ENCODE measurements at places on chromosomes 6 and 20. TPM values are rescaled to one million over a fixed set of nuclear protein-coding genes. Genes with fewer than 3 reads are reported as not detected.

DNA sequence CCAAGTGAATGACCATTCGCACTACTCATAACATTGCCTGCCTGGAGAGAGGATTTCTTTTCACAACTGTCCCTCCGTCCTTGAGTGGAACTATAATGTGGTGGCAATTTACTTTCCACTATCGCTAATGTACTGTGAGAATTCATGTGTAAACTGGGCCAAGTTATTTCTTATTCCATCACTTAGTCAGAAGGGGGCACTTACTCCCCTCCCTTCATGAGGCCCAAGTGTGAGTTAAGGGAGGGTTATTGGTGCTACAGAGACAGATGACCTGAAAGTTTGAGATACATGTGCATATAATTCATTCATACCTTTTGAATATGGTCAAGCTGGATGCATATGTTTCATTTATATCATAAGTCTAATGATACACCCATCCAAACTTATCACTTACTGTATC lies 65.2 kb upstream of the LOC128125822 start:
- no peaks in the 10 kb centered on the region for H3K36me3 ChIP-seq
- no peak overlapping the region for H3K27ac ChIP-seq
- no peaks in the 10 kb centered on the region for H3K4me1 ChIP-seq

- no peak overlapping the region for H3K27ac ChIP-seq
- H3K4me1 ChIP-seq: no peaks in the 10 kb centered on the region
- H3K36me3 ChIP-seq: no peaks in the 10 kb centered on the region
- no peak overlapping the region for H3K4me3 ChIP-seq
- no peak for DNase-seq
Measured at GRCh38 chr20:48242623-48243022, 457.3 kb upstream of the SULF2 start.

GRCh38 chr6:11552442-11552841 lies 14.9 kb downstream of the TMEM170B start:
- no peak for DNase-seq

GRCh38 chr6:56374841-56375369 lies 127.5 kb upstream of the COL21A1 start:
- H3K36me3 ChIP-seq: no peaks in the 10 kb centered on the region
- H3K4me1 ChIP-seq: no peaks in the 10 kb centered on the region
- no peaks in the 10 kb centered on the region for H3K27me3 ChIP-seq
- no peak for DNase-seq
- H3K4me3 ChIP-seq: no peak overlapping the region

- no peak overlapping the region for H3K4me3 ChIP-seq
- no peak for DNase-seq
- no peaks in the 10 kb centered on the region for H3K4me1 ChIP-seq
- H3K36me3 ChIP-seq: no peaks in the 10 kb centered on the region
Measured at GRCh38 chr20:38216201-38216600, 44.3 kb downstream of the KIAA1755 start.

GRCh38 chr6:144657691-144658090 lies 372.6 kb downstream of the UTRN start:
- peak overlapping the region; percentile 42 for H3K4me3 ChIP-seq
- H3K27ac ChIP-seq: no peak overlapping the region
- no peaks in the 10 kb centered on the region for H3K27me3 ChIP-seq
- H3K4me1 ChIP-seq: peaks cover 26% of the 10 kb centered on the region

DNA sequence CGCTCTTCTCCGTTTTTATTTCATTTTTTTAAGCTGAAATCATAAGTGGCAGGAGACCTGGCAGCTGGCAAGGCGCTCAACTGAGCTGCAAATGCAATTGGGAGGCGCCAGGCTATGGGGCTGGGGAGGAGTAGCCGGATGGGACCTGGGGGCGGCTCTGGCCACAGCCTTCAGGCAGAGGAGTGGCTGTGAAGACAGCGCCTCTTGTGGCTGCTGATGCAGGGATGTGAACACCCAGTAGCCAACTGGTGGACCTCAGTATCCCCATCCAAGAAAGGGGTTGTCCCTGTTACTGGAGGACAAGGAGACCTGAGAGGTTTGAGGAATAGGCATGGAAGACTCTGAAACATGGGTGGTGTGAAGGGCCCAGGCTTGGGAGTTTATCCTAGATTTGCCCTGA lies 12.6 kb downstream of the KCNK17 start:
- no peak overlapping the region for H3K27ac ChIP-seq
- H3K4me3 ChIP-seq: no peak overlapping the region
- no peaks in the 10 kb centered on the region for H3K27me3 ChIP-seq
- 0 out of 2 replicates have a peak, but pooled peaks cover 2% of the 10 kb centered on the region for H3K4me1 ChIP-seq
- DNase-seq: peak; percentile 88
- no peaks in the 10 kb centered on the region for H3K36me3 ChIP-seq

GRCh38 chr6:5672581-5673011 lies 334.1 kb downstream of the NRN1 start:
- no peak overlapping the region for H3K4me3 ChIP-seq
- peak; percentile 36 for DNase-seq
- no peak overlapping the region for H3K27ac ChIP-seq
- H3K27me3 ChIP-seq: no peaks in the 10 kb centered on the region
- no peaks in the 10 kb centered on the region for H3K36me3 ChIP-seq

GRCh38 chr6:107386340-107386739 lies 73.0 kb downstream of the PDSS2 start:
- H3K27me3 ChIP-seq: no peaks in the 10 kb centered on the region
- no peak for DNase-seq
- no peaks in the 10 kb centered on the region for H3K36me3 ChIP-seq
- no peak overlapping the region for H3K4me3 ChIP-seq
- H3K27ac ChIP-seq: no peak overlapping the region

DNA sequence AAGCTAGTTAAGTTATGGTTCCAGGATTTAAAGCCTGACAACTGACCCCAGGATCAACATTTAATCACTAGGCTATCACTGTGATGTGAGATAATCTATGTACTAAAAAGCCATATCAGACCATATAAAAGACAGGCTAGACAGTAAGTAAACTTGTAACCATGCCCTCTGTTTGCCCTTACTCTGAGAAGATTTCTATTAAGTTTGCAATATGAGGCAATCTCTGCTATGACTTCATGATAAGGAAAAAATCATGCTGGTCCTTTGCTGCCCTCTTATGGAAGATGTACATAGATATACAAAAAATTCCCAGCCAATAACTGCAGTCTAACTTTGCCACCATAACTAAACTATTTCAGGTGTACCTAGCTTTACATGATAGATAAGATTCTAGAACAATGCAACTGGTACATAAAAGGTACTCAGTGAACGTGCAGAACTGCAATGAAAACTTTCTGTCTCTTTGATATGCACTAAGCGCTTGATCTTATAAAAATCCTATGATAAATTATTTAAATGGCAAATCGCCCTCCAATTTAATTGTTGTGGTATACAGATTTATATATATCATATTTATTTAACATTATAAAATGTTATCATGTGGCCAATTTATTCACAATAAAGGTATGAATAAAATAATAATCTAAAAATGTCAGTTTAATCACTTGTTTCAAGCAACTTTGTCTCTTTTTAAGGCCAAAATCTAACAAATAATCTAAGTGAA lies 70.5 kb downstream of the FAM217A start:
- no peaks in the 10 kb centered on the region for H3K27me3 ChIP-seq
- H3K27ac ChIP-seq: no peak overlapping the region

DNA sequence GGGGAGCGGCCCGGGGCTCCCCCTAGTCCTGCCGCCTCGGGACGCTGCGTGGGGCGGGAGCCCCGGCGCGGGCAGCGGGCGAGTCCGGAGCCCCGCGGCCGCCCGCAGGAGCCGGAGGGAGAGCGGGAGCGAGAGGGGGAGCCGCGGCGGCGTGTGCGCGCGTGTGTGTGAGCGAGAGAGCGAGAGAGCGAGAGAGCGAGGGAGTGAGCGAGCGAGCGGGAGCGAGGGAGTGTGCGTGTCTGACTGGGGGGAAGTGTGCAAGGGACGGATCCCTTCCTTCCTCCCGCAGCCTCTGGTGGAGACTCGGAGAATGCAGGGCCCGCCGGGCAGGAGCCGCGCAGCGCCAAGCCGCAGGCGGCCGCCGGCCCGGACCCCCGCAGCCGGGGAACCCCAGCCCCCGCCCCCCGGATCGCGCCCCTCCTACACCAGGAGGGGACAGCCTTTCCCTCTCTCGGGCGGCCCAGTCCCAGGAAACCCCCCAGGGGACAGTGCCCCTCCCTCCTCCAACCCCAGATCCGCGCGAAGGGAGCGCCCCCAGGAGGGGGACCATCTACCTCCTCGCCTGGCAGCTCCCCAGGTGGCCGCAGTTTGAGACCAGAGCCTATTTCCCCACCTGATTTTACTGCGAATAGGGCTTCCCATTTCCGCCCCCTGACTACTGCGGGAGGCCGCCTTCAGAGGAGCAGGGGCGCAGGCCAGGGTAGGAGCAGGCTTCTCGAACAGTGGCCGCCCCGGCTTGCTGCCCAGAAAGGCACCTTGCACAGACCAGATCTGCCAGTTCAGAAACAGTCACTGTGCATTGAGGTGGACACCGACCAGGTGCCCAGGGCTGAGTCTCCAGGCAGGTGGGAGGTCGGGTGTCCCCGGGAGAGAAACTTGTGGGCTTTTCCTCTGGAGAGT lies at the start of gene CDH22:
CDH22 (minus strand) TSS at position 241 of the 900 bp plus-strand sequence. CDS start 57,204 bp downstream, outside the sequence.
- peak within 1 kb of the TSS; percentile 90 for H3K4me3 ChIP-seq
- H3K36me3 ChIP-seq: no peaks in the 10 kb centered on the region
- no peaks in the 10 kb centered on the region for H3K4me1 ChIP-seq
- H3K27me3 ChIP-seq: peaks cover 45% of the 10 kb centered on the region

GRCh38 chr20:36744243-36744642 lies 1.6 kb downstream of the NDRG3 start:
- H3K27ac ChIP-seq: no peak overlapping the region
- peak overlapping the region; percentile 27 for H3K4me3 ChIP-seq
- no peaks in the 10 kb centered on the region for H3K4me1 ChIP-seq
- no peaks in the 10 kb centered on the region for H3K27me3 ChIP-seq

DNA sequence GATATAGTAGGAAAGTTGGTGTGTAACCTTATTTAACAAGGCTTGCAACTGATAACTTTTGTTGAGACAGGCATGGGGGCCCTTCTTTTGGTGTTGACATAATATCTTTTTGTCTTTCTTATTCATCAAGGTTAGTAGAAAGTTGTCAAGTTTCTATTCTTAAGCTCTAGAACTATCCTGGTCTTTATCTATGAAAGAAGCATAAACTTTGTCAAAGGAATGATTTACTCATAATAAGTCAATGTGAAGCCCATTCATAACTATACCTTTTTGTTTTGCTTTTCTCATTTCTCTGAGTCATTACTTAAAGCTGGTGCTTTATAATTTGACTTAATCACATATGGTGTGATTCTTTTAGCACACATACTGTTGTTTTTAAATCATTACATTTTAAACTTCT lies 312.4 kb downstream of the UTRN start:
- no peak overlapping the region for H3K4me3 ChIP-seq
- DNase-seq: no peak
- no peak overlapping the region for H3K27ac ChIP-seq
- peaks cover 23% of the 10 kb centered on the region for H3K36me3 ChIP-seq
- H3K27me3 ChIP-seq: no peaks in the 10 kb centered on the region

- DNase-seq: no peak
- H3K4me1 ChIP-seq: no peaks in the 10 kb centered on the region
- no peaks in the 10 kb centered on the region for H3K36me3 ChIP-seq
- H3K4me3 ChIP-seq: no peak overlapping the region
- H3K27ac ChIP-seq: no peak overlapping the region
Measured at GRCh38 chr6:125149256-125150144, 4.1 kb upstream of the TPD52L1 start.

DNA sequence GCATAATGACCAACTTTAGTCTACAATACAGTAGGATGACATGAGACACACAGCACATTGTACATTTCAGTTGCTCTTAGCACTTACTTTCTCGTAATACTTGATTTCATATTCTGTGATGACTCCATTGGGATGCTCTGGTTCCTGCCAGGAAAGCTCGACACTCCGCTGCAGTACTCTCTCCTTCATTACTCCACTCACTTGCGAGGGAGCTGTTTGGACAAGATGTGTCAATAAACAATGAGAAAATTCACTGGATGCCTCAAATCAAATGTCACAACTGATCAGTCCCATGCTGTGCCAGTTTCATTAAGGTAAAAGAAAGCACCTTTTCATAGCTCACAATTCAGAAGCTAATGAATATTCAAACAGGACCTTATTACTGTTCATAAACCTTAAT lies 147.1 kb downstream of the EPHA7 start:
- H3K27ac ChIP-seq: no peak overlapping the region
- no peak overlapping the region for H3K4me3 ChIP-seq
- H3K4me1 ChIP-seq: no peaks in the 10 kb centered on the region
- no peaks in the 10 kb centered on the region for H3K27me3 ChIP-seq

DNA sequence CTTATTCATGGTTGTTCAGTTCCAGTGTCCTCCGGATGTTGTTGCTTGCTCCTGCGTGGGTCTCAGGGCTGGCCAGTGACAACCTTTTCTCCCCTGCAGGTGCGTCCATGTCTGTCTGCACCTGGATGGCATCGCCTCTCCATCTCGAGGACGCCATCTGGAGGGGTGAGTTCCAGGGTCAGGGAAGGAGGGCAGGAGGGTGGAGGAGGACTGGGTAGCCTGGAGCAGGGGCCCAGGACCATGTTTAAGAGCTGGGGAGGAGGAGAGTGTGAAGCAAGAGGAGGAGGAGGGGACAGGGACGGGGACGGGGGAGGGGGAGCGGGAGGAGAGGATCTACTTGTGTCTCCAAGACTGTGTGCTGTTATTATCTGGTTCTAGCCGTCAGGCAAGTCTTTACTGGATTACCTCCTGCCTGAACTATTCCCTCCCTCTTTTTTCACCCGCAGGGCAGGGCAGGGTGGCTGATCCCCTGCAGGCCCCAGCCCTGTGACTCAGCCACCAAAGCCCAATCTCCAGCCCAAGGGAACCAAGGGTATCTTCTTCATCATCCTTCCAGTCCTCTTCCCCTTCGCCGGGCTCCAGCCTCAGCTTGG lies 32.2 kb upstream of the TULP1 start:
- H3K4me3 ChIP-seq: no peak overlapping the region
- H3K27me3 ChIP-seq: no peaks in the 10 kb centered on the region
- DNase-seq: peak; percentile 51
- H3K4me1 ChIP-seq: no peaks in the 10 kb centered on the region
- no peak overlapping the region for H3K27ac ChIP-seq

DNA sequence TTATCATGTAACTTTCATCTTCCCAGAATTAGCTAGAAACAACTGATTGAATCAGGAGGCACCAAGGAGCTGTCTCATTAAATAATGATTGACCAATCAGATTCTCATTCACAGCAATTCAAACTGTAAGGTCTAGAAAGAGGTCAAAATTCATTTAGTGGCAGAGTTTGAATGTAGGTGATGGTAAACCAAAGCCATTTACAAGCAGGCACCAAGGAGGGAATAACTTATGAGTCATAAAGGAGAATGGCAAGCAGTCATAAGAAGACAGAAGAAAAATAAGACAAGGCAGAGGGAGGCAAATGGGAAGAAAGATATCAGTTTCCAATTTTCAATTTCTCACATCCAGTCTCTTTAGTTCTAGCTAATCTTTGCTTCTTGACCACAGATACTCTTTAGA lies 52.9 kb upstream of the DEFB112 start:
- no peaks in the 10 kb centered on the region for H3K4me1 ChIP-seq
- no peak overlapping the region for H3K4me3 ChIP-seq
- H3K27ac ChIP-seq: no peak overlapping the region

TUBE1 gene
- 11.6 TPM for total RNA-seq

VWA7 gene
- 2.5 TPM for total RNA-seq

TMC2 gene
- not detected for total RNA-seq

POPDC3 gene
- total RNA-seq: 6.0 TPM

KATNA1 gene
- total RNA-seq: 18.3 TPM

NKX2-2 gene
- total RNA-seq: 0.11 TPM

BMP6 gene
- total RNA-seq: 0.61 TPM

F13A1 gene
- total RNA-seq: 0.18 TPM

SLPI gene
- total RNA-seq: not detected

TMEM170B gene
- total RNA-seq: 2.9 TPM
